ENCODE measurements at places on chromosomes 7 and 10.

DNA sequence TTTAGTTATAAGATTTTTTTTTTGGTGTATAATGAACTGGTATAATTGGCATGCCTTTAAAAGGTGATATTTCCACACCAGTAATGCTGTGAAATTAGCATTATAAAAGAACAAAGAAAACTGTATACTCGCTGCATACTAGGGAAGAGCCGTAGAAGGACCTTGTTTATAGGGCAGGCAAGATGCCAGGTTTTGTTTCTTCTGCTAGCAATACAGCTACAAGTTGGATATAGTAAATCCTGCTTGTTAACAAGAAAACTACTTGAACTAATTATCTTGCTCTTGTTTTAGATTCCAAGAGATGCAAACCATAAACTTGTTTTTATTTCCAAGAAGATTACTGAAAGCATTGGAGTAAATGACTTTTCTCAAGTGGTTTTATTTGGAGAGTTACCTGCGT is 1.9 kb downstream of the DNAH11 start:
- DNase-seq: no peak

GRCh38 chr7:151891182-151891581 is 14.3 kb upstream of the PRKAG2 start:
- no peak for DNase-seq

DNA sequence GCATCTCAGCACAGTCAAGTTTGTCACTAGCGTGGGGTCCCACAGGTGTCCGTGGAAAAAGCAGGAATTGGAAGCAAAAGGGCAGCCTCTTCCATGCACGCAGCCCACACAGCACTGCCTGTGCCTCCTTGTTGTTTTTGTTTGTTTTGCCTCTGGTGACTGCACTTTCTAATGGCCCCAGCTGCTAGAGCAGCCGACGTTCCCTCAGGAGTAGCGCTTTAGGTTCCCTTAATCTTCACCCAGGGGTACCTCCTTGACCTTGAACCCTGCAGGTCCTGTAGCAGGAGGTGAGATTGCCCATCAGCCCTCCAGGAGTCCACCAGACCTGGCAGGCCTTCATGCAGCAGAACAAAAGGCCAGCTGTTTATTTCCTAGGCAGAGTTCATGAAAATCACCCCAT is 210.1 kb downstream of the CACNB2 start:
- no peak for DNase-seq

DNA sequence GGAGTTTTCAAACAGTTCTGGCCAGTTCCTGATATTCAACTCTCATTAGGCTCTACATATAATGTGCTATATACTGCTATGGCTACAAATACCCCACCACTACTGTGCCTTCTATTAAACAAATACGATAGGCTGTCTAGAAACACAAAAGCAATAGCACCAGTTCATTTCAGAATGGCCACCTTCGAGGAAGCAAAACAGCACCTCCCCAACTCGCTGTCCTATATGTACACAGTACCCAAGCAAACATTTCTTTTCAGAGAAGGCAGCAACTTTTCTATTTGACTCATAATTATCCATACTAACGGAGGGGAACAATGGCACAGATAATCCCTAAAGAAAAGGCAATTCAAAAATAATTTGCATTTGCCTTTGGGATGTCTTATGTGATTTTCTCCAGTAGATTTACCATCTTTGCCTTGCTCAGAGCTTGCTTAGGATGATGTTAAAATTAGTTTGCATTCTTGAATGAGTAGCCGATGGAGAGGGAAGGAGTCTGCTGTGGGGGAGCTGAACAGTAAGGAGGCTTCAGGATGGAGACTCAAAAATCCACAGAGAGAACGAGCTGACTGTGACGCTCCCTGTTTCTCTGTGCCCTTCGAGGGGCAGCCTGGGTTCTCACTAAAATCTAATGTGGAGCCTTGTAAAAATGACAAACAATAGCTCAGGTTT is 218.7 kb downstream of the FANK1 start:
- no peak for DNase-seq

DNA sequence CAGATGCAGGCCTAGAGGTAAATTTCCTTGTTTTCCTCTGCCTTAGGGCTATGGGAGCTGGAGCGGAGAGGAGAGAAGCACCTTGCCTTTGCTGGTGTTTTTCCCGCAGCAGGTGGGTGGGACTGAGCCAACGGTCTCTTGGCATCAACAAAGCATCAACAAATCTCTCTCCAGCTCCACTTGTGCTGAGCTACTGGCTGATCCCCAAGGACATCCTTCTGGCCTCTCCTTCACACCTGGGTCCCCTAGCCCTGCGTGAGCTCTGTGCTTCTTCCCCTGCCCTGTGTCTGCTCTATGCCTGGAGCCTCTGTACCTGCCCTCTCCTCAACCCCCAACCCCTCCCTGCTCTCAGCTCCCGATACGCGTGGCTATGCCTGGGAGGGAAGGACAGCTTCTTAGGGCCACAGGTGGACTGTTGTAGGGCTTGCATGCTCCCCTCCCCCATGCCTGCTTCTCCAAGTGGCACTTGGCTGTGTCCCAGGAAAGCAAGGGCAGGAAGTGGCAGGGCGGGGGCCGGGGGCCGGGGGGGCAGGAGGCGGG is 3.2 kb upstream of the CLDN4 start:
- no peak for DNase-seq

DNA sequence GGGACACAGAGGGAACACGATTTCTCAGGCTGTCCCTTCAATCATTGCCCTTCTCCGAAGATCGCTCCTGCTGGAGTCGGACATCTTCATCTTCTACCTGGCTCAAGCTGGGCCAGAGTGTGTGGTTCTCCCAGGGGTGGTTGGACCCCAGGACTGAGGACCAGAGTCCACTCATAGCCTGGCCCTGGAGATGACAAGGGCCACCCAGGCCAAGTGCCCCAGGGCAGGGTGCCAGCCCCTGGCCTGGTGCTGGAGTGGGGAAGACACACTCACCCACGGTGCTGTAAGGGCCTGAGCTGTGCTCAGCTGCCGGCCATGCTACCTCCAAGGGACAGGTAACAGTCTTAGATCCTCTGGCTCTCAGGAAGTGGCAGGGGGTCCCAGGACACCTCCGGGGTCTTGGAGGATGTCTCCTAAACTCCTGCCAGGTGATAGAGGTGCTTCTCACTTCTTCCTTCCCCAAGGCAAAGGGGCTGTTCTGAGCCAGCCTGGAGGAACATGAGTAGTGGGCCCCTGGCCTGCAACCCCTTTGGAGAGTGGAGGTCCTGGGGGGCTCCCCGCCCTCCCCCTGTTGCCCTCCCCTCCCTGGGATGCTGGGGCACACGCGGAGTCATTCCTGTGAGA is 23.3 kb downstream of the TBATA start:
- no peak for DNase-seq

- DNase-seq: no peak
These were observed 11.3 kb downstream of the C10orf105 start for GRCh38 chr10:71708301-71708703.

DNA sequence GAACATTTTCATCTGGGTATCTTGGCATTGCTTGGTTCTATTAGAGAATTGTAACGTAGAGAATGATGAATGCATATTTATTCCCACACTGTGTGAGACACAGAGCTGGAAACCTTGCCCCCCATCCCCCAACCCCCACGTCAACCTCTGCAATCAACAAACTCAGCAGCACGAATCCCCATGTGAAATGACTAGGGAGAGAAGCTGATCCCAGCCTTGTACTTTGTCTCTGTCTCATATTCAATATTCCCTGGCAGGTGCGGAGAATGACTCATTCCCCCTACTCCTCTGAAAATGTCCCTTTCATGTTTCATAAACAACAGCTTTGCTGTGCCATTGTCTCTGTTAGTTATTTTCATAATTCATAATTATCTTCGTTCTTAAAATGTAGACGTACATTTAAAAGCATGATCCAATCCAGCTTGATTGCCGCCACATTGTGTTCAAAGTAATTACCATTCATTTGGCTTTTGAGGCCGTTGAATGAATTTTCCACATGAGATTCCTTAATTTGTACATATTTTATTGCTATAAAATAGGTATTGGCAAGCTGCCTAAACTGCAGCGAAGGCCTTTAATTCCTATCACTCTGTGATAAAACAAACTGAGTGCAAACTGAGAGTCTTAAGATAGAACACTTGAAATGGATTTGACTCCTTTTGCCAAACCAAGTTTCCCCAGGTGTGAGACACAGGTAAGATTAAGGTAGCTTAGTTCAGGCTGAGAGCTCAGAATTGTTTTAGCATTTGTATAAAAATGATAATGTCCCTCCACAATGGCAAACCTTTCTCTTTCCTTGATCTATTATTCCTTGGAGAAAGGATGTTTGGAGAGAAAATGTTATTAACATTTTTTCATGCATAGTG is 920.2 kb downstream of the TYW1 start:
- DNase-seq: no peak

DNA sequence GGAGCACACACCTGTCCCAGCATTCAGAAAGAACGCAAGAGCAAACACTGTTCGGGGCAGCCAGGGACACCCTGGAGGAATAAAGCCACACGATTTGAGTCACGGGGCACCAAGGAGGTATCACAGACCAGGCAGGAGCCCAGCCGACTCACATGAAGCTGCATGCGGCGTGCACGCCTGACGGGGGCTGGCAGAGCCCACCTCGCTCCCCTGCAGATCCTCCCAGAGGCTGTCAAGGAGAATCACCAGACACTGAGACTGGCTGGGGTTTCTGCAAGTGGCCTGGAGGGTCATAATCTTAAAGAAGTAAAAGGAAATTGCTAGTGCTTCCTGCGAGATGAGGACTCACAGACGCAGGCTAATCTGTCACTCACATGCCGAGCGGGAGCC is 61.6 kb downstream of the TCERG1L start:
- DNase-seq: no peak

- no peak for DNase-seq
These were observed 109.2 kb downstream of the ARHGAP12 start for GRCh38 chr10:31819391-31819820.

DNA sequence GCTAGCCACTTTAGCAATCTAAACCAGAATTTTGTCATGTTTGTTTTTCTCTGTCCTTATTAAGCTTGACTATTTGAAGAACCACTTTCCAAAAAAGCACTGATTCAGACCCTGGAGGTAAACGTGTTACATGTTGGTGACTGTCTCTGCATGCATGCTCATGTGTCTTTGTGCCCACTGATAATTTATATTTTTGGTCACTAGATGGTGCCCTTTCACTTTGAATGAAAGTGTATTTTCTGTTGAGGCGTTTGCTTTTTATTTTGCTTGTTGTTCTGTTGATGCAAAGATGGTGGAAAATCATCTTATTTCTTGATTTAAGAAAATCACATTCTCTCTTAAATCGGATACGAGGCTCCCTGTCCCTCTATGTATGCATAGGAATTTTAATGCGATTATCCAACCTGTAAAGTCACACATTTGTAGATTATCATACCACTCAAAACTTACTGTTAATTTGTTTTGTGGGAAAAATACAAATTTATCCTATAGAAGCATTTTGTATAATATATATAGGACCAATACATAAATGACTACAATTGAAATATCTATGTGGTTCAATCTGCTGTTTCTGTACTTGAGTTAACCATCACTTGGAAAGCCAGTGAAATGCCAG is 269.3 kb downstream of the BICC1 start:
- peak; percentile 75 for DNase-seq

DNA sequence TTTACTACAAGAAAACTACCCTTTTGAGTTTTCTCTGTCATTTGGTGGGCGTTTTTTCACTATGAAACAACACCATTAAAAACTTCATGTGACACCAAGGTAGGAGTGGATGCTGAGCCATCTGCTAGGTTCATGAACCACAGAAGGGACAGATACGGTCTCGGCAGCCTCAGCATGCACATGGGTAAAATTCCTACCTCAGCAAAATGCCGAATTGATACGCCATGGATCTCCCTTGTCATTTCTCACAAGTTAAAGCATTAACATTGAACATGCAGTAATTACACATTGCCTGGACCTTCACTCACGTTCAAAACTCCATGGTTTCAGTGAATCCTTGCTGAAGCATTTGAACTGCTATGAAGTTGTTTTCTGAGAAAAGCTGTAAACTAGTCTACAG is 121.5 kb upstream of the EGR2 start:
- no peak for DNase-seq

DNA sequence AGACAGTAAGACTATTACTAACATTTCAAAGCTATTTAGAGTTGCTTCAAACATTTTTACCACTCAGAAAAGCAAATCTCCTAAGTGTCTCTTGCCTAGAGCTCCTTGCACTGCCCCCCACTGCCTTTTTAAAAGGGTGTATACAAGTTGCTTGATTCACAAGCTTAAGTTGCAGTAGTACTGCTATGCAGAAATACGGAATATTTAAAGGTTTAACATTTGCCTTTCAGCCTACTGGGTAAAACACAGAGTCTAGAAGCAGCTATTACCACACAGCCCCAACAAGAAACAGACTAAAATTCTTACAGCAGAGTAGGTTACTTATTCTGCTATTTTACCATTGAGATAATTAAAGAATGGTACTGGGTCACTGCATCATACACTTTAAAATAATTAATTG is 128.5 kb downstream of the CNOT4 start:
- DNase-seq: no peak

GRCh38 chr7:66453340-66453739 is 175.3 kb upstream of the KCTD7 start:
- DNase-seq: no peak

DNA sequence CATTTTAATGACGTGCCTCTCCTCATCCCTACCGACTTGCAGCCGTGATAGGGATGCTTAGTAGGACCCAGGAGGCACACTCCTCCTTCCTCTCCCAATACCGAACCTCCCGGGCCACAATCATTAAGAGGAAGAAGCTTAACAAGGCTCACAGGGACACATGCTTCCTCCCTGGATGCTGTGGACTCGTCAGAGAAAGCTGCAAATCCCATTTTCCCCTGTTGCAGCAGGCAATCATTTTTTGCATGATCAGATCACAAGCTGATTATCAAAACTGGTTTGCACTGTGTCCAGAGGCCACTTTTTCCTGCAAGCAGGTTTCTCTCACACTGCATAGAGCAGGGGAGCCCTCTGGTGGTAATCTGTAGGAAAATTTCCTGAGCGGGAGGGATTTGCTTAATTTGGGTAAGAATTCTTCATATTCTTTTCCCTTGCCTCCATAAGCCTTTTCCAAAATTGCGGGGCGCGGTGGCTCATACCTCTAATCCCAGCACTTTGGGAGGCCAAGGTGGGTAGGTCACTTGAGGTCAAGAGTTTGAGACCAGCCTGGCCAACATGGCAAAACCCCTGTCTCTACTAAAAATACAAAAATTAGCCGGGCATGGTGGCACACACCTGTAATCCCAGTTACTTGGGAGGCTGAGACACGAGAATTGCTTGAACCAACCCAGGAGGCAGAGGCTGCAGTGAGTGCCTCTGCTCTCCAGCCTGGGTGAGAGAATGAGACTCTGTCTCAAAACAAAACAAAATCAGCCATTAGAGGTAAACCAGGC is 16.1 kb upstream of the LAMB4 start:
- peak; percentile 82 for DNase-seq

DNA sequence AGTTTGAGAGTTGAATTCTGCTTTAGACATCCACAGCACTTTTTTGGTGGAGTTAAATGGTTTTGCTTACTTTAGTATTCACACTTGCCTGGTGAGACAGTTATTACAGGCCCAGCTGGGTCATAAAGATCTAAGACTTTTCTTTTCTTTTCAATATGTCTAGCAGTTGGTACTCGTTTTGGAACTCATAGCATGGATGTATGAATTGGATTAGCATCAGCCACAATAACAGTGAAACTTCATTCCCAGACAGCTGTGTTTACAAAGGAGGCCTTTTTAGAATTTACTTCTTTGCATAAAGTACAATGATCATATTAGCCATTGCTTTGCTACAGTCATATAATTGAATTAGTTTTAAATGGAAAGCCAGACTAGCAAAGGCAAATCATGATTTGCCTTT is 168.4 kb upstream of the DKK1 start:
- DNase-seq: no peak

GRCh38 chr10:34941471-34942357 is 126.6 kb upstream of the PARD3 start:
- no peak for DNase-seq
